ENCODE measurements at places on chromosomes 13 and 19. TPM values are rescaled to one million over a fixed set of nuclear protein-coding genes. Genes with fewer than 3 reads are reported as not detected.

The METTL21C gene
- total RNA-seq, result not detected

The RFX1 gene
- total RNA-seq, result 5.0 TPM

The NBEA gene
- 0.89 TPM for total RNA-seq

The TMEM143 gene
- total RNA-seq, result 6.1 TPM

The COL5A3 gene
- total RNA-seq, result 0.34 TPM

The SLITRK6 gene
- 0.50 TPM for total RNA-seq

The PLIN3 gene
- 178 TPM for total RNA-seq

Data from bronchus fibroblast of lung (primary cell).